AG09319 (cell line): ENCODE measurements at places on chromosomes 5 and 9.

DNA sequence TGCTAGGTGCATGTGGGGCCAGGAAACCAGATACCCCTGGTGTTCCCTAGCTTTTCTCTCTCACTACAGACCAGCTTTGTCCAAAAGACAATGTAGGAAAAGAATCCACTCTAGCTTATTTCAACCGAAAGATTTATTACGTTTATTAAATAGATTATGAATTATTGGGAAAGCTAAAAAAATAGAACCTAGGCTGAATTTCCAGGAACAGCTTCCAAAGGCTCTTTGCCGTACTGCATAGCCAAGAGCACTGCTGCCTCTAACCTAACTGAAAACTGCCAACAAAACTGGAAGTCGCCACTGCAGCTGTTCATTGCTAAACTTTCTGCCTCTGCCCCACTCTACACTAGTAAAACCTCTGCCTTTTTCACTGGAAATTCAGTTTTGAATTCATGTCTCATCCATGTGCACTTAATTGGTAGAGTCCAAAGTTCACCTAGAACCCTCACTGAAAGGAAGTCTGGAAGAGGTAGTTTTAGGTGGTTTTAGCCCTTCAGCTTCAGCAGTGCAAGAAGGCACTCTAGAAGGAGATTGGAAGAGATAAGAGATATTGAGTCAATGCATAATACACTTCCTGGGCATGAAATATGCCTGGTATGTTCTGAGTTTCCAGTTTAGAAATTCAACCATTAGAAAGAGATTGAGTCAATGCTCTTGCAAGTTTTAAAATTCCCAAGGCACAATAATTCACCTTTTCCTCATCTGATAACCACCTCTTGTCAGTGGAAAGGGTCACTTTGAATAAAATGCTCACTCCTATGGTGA lies 927.9 kb downstream of the MAT2B start:
- DNase-seq: no peak

GRCh38 chr5:33679791-33680190 lies 212.0 kb downstream of the ADAMTS12 start:
- DNase-seq: no peak

GRCh38 chr5:135703016-135703550 lies 124.3 kb upstream of the CXCL14 start:
- no peak for DNase-seq

DNA sequence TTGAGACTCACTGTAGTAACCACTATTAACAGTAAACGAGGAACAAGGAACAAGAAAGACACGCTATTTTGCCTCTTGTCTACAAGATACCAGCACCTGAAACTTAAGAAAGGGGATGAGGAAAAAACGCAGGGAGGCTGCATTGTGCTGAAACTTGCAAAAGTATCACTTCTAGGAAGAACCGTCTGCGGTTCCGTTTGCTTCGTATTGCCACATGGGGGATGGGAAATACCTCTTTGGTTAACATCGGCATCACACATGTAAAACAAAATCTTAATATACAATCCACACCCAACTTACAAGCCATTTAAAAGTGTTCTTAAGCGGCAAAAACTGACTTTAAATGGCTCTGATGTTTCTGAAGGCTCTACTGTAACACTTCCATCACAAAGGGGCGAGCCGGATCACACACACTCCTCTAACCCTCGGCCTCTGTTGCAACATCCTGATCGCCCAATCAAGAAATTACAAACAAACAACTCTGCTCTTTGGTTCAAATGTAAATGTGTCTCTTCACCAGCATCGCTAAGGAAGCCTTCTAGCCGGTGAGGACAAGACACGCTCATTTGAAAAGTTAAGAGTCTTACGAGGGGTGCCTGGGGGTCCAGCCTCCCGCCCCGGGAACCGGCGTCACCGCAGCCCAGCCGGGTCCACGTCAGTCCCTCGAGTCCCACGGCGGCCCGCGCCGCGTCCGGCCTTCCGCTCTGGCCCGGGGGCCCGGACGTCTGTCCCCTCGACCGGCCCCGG lies 621 bp downstream of the SEC16A start:
- no peak for DNase-seq

DNA sequence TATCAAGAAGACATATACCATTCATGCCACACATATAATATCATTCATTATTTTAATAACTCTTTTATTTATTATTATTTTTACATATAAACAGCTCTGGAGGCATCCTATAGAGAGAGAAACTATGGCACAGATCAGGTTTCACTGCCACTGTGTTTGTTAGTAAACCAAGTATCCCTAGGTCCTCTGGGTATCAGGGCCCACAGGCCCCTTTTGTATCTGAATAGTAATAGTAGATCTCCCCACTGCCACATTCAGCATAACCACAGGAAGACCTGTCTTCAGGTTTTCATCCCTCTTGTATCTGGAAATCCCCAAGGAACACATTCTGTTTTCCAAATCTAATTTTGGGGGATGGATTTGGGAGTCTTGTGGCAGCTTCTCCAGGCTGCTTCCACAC lies 94.0 kb downstream of the SPATA31D1 start:
- no peak for DNase-seq

GRCh38 chr9:99231711-99232110 lies 9.6 kb downstream of the SEC61B start:
- DNase-seq: no peak

- no peak for DNase-seq
Measured at GRCh38 chr9:76537150-76537646, 78.2 kb downstream of the GCNT1 start.

DNA sequence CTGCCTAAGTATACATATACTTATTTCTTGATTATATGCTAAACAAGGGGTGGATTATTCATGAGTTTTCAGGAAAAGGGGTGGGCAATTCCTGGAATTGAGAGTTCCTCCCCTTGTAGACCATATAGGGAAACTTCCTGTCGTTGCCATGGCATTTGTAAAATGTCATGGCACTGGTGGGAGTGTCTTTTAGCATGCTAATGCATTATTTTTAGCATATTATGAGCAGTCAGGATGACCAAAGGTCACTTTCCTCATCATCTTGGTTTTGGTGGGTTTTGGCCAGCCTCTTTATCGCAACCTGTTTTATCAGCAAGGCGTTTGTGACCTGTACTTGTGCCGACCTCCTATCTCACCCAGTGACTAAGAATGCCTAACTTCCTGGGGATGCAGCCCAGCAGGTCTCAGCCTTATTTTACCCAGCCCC lies 80.9 kb downstream of the ALDH7A1 start:
- no peak for DNase-seq

DNA sequence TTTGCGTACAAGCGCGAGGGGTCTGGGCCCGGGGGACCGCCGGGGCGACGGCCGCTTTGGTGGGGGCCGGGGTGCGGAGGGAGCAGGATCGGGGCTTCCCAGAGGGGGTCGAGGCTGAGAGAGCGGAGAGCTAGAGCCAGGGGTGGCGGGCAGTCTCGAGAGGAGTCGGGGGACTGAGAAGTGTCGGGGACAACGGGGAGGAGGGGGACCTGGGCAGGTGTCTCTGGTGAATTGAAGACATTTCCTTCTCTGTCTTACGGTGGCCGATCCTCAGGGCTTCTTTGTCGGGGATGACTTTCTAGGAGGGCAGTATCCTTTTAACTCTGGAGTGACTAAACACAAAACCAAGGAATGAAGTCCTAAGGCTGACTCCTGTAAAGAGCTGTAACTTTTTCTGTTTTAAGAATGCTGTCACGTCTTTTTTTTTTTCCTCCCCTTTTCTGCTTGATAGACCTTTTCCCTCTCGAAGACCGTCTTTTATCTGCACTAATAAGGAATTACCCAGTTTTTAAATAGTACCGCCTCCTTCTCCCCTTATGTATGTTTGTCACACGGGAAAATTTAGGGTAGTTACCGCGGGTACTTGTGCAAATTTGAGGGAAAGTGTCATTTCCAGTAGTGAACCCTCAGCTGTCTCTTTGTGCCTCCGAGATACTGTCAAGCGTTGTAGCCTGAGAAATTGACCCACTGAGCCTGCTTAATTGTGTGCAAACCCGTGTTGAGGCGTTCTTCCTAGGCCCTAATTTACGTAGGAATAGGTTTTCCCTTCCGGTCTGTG lies 822 bp downstream of the DENND4C start:
- DNase-seq: no peak

DNA sequence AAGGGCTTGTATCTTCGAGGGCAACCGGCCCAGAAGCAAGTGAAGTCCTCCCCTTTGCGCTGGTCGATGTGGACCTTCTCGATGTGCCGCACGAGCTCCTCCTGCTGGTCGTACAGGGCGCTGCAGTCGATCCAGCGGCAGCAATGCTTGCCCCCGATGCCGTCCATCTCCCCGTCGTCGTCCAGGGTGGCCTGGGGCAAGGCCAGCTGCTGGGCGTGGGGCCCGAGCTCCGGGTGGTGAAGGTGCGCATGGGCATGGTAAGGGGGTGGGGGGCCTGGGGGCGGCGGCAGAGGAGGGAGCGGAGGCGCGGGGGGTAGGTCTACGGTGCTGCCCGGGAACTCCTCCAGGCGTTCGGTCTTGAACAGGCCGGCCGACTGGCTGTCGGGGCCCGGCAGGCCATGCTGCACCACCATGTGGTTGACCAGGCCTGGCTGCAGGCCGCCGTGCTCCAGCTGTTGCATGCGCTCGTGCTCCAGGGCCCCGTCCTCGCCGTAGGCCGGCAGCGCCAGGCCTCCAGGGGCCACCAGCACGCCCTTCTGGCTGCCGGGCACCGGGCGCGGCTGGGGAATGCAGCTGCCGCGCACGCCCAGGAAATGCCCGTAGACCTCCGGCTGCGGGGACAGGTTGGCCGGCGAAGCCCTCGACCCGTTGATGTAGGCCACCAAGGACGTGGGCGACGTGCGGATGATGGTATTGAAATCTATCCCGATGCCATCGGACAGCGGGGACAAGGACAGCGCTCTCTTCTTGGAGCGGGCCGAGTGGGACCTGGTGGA lies 181.8 kb downstream of the GLIS3 start:
- DNase-seq: no peak

DNA sequence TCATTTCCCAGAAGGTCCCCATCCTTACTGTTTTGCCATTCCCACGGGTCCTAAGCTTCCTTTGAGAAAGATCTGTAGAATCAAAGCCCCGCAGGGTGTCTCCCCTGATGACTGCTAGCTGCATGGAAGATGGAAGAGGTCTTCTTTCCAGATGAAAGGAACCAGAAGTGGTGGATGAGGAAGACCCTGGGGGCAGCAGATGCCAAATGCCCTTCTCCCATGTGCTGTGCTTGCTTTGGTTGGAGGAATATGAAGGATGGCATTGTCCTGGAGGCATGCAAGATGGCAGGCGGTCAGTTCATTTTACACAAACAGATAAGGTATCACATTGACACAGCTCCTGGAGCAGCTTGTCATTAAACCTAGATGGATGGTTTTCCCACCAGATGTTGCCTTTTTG lies 25.8 kb upstream of the CER1 start:
- no peak for DNase-seq

DNA sequence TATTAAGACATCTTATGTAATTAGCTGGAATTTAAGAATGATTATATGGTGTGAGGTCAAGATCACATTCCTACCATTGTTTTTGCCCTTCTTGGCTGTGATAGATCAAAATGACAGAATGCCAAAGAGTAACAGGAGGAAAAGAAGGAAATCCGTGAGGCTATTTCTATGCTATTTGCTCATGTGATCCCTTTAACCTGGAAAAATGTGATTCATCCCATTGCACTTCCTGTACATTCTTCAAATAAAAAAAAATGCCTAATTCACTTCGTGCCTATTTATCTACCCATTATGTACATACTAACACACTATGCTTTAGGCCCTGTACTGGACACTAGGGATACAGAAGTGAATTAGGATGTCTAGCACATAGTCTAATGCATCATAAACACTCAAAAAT lies 154.1 kb upstream of the PAPPA start:
- no peak for DNase-seq

- no peak for DNase-seq
Measured at GRCh38 chr5:52598968-52599367, 188.7 kb upstream of the ITGA1 start.
